ENCODE measurements at places on chromosomes 12 and 14. TPM values are rescaled to one million over a fixed set of nuclear protein-coding genes. Genes with fewer than 3 reads are reported as not detected.

ACSM4 gene
- polyA plus RNA-seq = not detected

CCDC91 gene
- polyA plus RNA-seq = 21.0 TPM

PTGDR gene
- polyA plus RNA-seq = 0.67 TPM

KRT75 gene
- 0.11 TPM for polyA plus RNA-seq

AKAP5 gene
- polyA plus RNA-seq = 0.11 TPM

GUCY2C gene
- not detected for polyA plus RNA-seq

GALNT6 gene
- 3.0 TPM for polyA plus RNA-seq

RND1 gene
- polyA plus RNA-seq = 12.4 TPM

CLEC2D gene
- 4.3 TPM for polyA plus RNA-seq

CRIP2 gene
- 47.0 TPM for polyA plus RNA-seq

PPP1R13B gene
- 9.7 TPM for polyA plus RNA-seq

C12orf54 gene
- not detected for polyA plus RNA-seq

STXBP6 gene
- 3.3 TPM for polyA plus RNA-seq

COQ10A gene
- 8.5 TPM for polyA plus RNA-seq

KIF26A gene
- polyA plus RNA-seq = 5.0 TPM

ADGRD1 gene
- 3.3 TPM for polyA plus RNA-seq

KIF21A gene
- 9.7 TPM for polyA plus RNA-seq

CIROP gene
- not detected for polyA plus RNA-seq

PMCH gene
- not detected for polyA plus RNA-seq

ALDH1L2 gene
- 3.2 TPM for polyA plus RNA-seq

P2RX4 gene
- 21.3 TPM for polyA plus RNA-seq
